ENCODE measurements at places on chromosomes 2 and 18.

DNA sequence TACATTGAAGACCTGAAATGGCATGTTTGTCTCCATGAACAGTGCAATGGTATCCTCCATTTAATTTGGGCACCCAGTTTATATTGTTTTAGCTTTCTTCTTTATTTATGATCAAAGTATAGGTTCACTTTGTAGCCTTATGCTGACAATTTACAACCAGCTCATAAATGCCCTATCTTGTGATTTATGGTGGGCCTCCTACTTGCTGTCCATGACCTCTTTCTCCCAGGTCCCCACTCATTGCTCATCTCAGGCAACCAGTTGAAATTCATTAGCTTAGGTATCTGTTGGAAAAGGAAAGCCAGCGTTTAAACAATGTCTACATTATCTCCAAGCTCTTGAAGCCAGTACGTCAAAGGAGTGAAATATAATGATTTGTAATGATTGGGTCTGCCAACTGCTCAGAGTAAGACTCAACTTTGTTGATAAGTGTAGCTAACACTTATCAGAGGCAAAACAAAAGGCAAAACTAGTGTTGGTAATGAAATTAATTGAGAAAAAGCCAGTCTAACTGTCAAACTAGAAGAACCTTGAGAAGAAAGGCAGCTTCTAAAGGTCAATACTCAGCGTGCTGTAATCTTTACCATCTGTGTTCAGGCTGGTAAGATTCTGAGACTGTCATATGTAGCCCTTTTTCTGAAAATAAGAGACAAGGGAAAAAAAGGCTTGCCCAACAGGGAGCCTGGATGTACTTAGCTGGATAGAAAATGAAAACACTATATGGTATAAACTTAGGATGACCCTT, 695.9 kb downstream of the EPHA4 start:
- DNase-seq, result no peak

GRCh38 chr2:241967467-241968144, 98.1 kb downstream of the RTP5 start:
- no peak for DNase-seq

DNA sequence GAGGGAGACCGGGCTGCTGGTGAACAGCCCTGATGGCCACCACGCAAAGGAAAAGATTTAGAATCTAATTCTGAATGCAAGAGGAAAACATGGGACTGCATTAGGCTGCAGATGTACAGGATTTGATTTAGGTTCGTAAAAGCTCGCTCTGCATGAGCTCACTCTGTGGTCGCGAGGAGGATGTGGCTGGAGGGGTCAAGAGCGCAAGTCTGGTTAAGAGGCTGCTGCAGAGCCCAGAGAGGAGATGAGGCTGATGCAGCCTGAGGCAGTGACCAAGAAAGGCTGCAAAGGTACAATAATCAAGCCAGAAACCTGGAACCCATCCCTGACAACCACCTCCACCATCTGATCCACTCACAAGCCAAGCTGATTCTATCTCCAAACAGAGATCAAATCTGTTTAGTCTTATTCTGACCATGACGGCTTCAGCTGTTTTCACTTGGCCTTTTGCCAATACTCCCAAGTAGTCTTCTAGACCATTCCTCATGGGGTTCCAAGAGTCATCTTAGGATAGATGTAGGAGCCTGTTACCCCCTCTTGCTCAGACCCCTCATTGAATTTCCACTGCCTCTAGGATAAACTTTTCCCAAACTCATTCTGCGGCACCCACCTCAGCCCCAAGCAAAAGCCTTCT, 58.9 kb upstream of the ARL4C start:
- DNase-seq, result peak; percentile 23

DNA sequence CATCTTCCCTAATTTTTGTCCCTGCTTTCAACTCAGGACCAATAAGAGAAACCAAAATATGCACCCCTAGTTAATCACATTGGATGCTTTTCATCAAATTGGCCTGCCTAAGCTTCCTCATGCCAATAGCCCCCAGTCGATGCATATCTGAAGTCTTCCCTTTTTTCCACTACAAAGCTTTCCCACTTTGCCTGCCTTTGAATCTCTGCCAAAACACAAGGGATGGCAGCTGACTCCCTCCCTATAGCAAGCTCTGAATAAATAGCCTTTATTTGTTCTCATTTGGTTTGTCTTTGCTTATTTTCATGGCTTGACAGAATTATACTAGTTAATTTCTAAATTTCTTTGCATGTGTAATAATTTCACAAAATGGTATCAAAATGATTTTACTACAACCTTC, 621.2 kb downstream of the MBD2 start:
- DNase-seq, result no peak

GRCh38 chr18:13450289-13451212, 232.0 kb downstream of the LDLRAD4 start:
- DNase-seq, result no peak

DNA sequence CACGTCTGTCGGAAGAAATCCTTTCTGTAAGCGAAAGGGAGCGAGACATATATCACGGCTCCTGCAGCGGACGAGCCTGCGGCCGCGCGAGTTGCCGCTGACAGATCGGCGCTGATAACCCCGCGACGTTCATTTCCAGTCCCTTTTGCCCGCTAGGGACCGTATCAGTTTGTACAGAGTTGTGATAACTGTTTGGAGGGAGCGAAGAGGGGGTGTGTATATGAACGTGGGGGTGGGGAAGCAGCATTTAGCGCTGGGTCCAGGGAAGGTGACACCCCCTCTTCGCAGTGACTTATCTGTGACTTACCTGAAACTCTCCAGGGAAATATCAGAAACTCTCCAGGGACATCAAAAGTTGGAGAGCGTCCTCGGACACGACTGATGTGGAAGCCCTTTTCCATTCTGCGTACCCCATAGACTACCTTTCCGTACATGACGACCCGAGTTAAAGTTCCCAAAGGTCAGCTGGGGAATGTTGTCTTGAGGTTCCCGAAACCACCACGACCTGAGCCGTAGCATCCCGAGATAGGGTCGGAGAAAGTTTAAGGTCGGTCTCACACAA, 948 bp upstream of the GATA6 start:
- DNase-seq, result peak; percentile 35

GRCh38 chr2:19114126-19114525, 244.3 kb downstream of the OSR1 start:
- no peak for DNase-seq

DNA sequence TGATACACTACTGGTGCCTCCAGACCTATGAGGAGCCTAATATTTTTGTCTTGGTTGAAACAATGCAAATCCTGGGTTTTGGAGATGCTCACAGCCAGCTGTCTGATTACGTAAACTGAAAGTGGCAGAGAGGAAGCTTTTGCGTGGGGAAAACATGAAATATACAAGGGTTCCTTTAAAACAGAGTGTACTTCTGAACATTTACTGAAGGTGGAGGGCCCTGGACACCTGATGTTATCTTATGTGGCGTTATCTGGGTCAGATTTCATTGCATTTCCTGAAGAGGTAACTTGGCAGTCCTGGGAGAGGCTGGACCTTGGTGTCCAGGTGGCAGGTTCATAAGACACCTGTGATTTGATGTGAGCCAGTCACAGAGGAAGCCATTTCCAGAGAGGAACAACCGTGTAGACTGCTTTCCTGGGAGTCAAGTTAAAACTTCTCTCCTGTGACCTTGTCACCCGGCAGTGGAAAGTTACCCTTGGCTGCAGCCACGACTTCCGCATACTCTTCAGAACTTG, 105.0 kb downstream of the NEDD4L start:
- DNase-seq, result no peak

DNA sequence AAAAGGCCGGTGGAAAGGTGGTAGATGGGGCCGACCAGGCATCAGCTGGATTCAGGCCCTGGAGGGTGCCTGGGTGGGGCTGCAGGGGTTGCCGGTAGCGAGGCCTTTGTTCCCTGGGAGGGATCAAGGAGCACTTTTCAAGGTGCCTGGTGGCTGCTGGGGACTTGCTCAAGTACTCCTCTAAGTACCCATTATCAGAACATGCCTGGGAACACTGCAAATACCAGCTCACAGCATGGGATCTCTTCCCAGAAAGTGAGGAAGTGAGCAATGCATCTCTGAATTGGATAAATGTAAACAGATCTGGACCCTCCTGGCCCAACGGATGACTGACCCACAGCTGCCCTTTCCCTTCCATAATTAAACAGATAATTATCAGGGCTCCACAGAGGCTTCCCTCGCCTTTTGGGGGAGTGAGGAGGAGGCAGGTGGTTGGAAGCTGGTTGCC, 210.5 kb downstream of the SH3RF3 start:
- DNase-seq, result peak; percentile 77

DNA sequence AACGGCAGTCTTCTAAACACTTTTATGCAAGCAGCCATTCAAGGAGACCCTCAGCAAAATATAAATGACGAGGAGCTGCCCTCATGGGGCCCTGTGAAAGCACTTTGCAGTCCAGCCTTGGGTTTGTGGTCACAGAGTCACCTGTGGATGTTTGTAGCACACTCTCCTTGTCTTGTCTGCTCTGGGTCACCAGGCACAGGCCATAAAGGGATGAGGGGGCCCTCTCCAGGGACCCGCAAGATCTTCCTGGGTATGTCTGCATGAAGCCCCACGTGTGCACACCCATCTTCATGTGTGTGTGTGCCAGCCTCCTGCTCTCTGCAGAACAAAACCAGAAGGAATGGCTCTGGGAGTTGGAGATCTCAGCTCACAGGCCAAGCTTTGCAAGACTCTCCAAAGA, 36.2 kb downstream of the ATOH8 start:
- DNase-seq, result no peak

GRCh38 chr2:25331686-25332365, 9.9 kb downstream of the DNMT3A start:
- peak; percentile 24 for DNase-seq
